ENCODE measurements at places on chromosomes 4 and X.

- no peak for DNase-seq
These were observed 17.7 kb downstream of the FOXR2 start for GRCh38 chrX:55640854-55641253.

DNA sequence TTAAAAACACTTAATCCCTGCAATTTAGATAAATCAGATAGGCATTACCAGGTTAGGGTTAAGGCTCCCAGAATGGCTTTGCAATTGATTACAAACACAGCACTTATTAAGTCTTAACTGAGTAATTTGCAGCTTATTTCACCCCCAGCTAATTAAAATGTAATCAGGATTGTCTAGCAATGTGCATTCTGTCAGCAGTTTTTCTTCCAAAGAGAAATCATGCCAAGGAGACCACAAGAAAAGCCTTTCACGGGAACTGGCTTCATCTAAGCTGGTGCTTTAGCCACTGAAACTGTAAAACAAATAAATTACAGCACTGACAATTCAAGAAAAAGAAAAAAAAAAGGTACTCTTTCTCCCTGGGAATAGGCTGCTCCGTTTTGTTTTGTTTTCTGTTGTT lies 2.1 kb downstream of the ANOS1 start:
- no peak for DNase-seq

DNA sequence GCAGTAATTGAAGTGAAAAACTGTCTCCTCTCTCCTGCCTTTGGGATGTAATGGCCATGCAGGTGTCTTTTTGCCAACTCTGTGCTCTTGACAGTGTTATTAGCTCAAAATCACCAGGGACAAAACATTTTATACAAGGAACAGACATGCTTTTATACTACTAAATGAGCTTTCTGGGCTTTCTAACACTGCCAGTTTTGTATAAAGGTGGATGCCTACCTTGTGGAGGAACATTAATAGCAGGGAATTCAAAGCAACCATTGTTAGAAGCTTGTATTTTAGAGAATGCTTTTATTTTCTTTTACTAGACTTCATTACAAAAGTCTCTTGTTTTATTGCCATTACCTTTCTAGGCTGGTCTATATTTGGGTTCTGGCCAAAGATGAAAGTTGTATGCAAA lies 54.7 kb upstream of the ARSJ start:
- no peak for DNase-seq

DNA sequence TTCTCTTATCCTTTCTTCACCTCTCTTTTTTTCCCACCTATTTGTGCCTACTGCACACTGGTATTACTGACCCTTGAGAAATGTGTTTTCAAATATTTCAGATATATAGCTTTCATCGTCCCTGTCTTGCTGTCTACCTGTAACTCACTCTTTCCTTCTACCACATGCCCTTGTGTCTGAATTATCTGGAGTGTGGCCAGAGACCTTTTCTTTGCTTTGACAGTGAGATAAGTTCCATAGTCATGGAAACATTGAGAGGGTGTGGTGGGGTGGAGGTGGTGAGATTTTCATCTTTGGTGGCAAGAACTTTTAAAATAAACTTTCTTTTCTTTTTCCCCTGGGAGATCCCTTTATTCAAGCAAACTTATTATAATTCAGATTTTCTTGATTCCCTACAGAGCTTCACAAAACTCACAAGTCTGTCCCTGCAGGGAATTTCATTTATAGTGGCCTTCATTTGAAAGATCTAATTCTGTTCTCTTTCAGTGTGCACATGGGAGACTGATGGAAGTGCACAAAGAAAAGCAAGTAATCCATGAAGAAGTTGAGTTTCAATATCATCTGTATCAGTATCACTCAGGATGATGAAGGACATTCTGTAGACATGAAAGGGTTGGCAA lies 95.7 kb downstream of the SH2D1A start:
- no peak for DNase-seq

- DNase-seq = no peak
These were observed 1.8 kb downstream of the BGN start for GRCh38 chrX:153496590-153496959.

- DNase-seq = no peak
These were observed 135.7 kb downstream of the ANAPC10 start for GRCh38 chr4:144962300-144962699.

- DNase-seq = no peak
These were observed 204.9 kb downstream of the SMARCA1 start for GRCh38 chrX:129318375-129318774.

DNA sequence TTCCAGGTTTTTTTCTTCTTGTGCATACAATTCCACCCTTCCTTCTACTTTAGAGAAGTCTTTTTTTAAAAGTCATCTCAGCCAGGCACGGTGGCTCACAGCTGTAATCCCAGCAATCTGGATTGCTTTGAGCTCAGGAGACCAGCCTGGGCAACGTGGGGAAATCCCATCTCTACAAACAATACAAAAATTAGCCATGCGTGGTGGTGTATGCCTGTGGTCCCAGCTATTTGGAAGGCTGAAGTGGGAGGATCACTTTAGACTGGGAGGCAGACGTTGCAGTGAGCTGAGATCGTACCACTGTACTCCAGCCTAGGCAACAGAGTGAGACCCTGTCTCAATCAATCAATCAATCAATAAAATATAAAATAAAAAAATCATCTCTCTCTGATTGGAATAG lies 14.8 kb downstream of the ELOVL6 start:
- no peak for DNase-seq

GRCh38 chr4:102037566-102037965 lies 247.0 kb downstream of the BANK1 start:
- DNase-seq = no peak
